Activated CD8-positive, alpha-beta memory T cell treated with anti-CD3 and anti-CD28 coated beads, Interleukin-2, amount 10 ng/mL, durations not matched to agents 7 days and 5 days (primary cell): ENCODE measurements at places on chromosomes 12 and 14.

DNA sequence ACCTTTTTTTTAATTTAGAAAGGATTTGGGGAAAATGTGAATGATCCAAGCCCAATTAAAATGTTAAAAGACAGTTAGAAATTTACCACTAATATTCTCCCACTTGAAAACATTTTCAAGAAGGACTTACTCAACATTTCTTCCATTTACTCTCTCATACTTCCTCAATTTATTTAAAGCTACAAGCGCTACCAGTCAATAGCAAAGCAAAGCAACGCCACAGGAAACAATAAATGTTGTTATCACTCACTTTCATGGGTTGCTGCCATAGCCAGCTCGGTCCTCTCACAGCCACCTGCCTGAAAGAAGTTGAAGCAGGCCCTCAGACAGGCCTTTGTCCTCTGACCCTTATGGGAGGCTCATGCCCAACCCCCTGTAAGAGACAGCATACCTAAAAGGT lies 6.0 kb upstream of the SOS2 start:
- DNase-seq = no peak

- DNase-seq = no peak
Measured at GRCh38 chr14:93041830-93042229, 73.9 kb downstream of the ITPK1 start.

GRCh38 chr12:131735153-131735456 lies 24.2 kb downstream of the SFSWAP start:
- no peak for DNase-seq

DNA sequence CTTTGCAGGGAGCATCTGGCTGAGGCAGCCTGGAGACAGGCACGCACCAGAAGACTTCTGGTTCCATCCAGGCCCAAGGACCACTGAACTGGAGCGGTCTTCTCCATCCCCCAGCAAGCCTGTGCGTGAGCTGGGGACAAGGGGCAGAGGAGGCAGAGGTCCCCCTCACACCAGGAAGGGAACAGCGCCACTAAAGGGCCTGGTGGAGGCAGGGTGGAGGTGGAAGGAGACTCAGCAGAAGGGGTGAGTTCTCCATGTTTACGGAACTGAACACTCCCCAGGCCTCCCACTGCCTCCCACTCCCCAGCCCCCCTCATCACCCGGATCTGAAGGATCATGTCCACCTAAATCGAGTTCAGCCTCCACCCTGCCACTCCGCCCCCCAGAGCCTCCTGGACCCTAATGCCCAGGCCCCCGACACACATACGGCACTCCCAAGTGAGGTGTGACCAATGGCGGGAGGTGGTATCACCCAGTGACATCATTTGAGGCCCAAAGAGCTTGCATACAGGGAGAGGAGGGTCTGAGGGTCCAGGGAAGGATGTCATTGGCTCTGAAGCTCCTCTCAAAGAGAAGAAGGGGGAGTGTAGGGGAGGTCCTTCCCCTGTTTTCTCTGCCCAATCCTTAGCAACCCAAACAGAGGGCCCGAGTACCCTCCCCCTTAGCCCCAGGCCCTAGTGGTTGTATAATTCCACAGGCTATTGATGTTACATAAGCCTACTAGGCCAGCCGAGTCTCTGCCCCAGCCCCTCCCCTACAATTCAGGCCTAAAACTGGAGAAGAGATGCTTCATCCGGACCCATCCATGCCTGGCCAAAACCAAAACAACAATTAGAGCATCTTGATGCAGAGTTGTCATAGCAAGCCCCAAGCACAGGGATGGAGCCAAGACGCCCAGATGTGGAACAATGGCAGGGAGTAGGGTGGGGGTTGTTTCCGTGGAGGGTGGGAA lies 1.0 kb downstream of the FAIM2 start:
- no peak for DNase-seq

DNA sequence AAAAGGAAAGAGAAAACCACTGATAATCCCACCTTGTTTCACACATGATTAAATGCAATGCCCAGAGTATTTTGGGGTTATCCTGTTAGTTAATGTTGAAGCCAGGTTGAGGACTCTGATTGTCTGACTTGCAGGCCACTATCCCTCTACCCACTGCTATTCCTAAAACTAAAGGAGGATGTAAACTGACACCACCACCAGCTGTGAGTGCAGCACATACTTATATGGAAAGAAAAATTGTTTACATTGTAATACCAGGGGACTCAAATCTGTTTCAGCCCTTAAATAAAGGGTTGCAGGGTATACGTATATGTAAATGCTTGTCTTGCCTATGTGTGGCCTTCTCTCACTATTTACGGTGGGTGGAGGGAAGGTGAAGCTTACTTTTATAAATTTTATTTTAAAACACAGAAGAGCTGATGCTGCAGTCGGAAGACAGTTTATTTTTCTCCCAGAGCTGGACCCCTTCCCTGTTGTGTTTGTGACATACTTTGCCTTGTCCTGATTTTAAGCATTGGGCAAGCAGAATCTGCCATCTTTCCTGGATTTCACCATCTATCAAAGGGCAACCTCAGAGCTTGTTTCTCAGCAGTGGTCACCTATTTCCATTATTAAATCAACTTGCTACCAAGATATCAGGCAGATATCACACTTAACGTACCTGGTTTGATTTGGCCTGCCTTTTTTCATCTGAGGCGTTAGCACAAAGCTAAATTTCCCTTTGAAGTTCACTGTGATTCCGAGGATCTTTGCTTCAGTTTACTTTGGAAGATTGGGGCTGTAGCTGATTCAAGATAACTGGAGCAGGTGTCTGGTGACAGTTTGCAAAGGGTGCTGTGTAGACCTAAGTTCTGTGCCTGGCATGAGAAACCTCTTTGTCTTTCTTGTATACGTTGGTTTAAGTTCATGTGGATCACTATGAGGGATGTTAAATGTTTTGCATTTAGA lies 25.2 kb downstream of the DAAM1 start:
- no peak for DNase-seq

DNA sequence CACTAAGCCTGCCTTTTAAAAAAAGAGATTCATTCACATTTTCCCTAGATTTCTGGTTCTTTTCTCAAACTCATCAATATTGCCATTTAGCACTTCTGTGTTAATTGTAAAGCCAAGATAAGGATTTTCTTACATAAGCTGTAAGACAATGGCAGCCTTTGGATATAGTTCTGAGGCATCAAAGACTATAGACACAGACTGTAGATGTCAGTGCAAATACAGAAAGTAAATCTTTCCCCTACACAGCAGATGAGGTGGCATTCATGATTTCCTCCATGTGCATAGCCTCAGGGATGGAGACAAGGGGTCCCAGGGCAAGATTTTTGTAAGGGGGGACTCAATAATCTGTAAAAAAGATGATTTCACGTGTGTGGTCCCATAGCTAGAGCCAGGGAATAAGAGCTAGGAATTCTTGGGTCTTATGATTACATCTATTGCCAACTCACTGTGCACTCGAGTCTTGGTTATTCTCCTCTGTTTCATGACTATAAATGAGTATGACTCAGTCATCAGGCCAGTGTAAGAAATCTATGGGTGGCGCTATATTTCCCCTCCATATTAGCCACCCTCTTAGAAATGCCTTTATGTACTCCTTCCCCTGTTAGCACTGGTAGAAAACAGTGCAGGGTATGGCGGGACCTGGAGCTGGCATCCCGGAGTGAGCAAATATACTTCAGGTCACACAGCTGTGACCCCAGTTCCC lies 207.5 kb downstream of the EXOC5 start:
- no peak for DNase-seq

DNA sequence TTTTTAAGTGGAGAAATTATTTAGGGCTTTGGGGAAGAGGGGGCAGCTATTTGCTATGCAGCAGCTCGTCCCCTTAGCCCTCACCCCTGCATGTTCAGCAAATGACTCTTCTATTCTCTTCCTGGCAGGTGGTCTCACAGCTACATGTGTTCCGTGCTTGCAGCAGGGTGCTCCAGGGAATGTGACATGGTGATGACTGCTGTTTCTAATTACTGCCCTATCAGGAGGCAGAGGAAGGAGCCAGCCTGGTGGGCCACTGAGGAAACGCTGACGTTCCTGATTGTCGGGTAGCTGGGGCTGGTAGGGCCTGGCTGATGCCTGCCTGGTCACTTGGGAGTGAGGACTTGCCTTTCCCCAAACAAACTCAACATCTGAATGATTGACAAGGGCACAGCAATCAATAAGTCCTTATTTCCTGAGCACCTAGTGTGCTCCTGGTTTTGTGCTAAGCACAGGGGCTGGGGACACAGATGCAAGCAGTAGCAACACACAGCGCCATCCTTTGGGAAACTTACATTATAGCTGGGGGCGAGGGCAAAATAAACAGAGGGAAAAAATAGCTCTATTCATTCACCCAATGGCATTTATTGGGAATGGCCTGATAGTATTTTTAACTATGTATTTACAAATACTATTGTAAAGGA lies 377.8 kb downstream of the FUT8 start:
- DNase-seq = no peak

DNA sequence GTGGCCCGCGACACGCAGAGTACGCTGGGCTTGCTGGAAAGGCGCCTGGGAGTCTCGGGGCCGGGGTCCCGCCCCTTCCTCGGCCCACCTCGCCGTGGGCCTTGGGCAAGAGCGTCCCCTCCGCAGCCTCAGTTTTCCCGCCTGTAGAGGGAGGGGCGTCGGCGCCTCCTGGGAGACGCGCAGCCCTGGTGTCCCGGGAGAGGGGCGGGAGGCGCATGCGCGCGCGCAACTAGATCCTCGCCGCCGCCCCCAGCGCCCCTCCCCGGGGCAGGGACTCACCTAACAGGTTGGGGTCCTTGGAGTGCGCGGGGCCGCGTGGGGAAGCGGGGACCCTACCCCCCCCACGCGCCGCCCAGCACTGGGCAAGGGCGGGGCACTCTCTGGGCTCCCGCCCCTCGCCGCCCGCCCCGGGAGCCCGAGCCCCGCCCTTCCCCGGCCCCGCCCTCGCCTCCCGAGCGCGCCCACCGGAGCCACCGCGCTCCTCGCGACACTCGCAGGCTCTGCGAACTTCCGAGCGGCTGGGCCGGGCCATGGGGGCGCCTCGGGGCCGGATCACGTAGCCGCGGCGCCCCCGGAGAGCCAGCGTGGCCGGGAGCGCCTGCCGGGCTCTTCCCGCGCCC lies at the start of gene KIF26A:
Gene KIF26A, plus strand, starts transcription at position 490 of the 620 bp plus-strand sequence. CDS start 136 bp downstream, outside the sequence.
- no peak for DNase-seq

DNA sequence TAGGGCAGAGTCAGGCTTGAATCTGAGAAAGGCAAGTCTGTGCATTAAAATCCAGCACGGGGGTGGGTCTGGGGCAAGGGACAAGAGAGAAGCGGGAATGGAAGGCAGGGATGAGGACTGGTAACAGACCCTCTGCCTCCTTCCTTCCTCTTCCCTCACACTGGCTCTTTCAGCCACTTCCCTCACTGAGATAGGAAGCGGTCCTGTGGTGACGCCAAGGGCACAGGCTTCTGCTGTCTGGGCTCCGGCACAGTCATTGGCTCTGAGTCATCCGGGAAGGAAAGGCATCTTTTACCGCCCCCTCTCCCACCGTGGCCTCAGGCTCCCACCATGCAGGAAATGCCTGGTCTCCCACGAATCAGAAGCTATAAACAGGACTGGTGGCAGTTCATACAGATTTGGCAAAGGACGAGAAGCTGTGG lies 70.2 kb downstream of the ETV6 start:
- peak; percentile 58 for DNase-seq
